B cell (primary cell): ENCODE measurements at places on chromosomes 2 and 18. TPM values are rescaled to one million over a fixed set of nuclear protein-coding genes. Genes with fewer than 3 reads are reported as not detected.

Gene ABCG8
- polyA plus RNA-seq: not detected in 2 replicates

Gene NTSR2
- not detected in 2 replicates for polyA plus RNA-seq

- no peak for DNase-seq
Observed at GRCh38 chr2:234970477-234970882, 18.7 kb downstream of the SH3BP4 start.

DNA sequence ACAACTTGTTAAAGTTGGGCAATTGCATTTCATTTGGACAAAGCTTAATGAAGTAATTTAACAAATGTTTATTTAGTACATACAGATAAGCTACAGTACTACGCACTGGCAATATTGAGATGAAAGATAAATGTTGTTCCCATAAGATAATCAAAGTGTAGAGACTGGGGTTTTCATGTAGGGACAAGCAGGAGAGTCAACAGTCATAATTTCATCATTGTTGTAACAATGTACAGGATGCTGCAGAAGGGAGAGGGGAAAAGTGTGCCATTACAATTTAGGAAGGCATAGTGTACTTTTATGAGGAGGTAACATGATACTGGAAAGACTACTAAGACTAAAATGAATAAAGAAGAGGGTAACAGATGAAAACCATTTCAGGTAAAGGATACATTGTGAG lies 441.6 kb downstream of the ERBB4 start:
- no peak for DNase-seq

DNA sequence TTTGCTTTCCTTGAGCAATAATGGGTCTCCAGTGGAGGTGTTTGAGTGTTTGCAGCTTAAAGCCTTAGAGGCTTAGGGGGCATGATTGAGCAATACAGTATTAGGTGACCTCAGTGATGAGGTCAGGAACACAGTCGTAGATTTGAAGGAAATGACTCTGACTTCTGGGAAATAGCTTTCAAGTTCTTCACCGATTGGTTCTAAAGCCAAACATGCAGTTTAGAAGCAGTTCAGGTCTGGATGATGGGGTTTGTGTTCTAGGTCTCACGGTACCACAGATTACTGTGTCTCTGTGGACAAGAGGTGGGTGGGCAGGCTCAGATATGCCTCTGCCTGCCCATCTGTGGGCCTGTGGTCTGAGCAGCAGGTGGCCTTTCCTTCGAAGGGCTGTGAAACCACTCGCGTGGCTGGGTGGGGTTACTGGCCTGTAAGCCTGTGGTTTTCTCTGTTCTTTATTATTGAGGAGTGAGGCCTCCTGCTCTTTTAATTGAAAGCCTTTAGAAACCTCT lies 7.8 kb downstream of the MTHFD2 start:
- DNase-seq: peak; percentile 69

Gene C2orf72
- not detected in 2 replicates for polyA plus RNA-seq

DNA sequence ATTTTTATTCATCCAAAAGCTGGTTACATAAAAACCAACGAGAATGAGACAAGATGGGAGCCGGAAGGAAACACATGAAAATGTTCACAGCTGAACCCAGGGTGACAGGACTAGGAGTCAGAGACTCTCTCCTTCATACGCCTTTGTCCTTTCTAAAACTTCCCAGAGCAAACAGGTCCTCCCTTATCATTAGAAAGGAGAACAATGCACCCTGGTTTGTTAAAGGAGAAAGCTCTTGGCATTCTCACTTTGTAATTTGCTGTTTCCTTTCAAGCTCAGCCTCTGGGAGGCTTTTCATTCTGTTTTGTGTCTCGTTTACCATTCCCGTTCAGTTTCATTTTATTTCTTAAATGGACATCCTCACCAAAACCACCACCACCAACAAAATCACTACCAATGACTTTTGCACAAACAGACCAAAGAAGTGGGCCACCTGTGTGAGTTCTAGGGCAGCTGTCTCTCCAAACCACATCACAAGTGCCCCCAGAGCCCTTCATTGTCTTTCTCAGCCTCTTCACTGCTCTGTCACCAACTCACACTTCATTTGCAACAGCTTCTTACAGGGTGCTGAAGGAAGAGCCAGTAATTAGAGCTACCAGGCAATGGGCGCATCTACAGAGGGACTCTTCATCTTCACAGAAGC lies 105.3 kb downstream of the HDAC4 start:
- no peak for DNase-seq

- no peak for DNase-seq
Observed at GRCh38 chr2:32755666-32756065, 127.8 kb downstream of the TTC27 start.

DNA sequence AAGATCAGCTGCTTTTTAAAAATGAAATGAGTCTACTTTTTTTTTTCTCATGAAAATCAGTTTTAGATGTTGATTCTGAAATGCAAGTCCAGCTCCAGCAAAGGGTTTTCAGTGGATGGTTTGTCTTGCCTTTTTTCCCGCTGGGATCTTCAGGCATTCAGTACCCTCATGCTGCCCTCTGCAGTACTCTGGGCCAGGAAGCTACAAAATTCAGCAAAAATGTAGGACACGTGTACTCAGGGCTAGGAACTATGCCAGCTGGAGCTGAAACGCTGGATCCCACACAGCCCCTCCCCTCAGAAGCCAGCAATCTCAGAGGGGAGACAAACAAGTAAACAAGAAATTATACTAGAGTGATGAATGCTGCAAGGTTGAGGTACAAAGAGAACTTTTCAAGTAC lies 97.3 kb downstream of the MMADHC start:
- no peak for DNase-seq

DNA sequence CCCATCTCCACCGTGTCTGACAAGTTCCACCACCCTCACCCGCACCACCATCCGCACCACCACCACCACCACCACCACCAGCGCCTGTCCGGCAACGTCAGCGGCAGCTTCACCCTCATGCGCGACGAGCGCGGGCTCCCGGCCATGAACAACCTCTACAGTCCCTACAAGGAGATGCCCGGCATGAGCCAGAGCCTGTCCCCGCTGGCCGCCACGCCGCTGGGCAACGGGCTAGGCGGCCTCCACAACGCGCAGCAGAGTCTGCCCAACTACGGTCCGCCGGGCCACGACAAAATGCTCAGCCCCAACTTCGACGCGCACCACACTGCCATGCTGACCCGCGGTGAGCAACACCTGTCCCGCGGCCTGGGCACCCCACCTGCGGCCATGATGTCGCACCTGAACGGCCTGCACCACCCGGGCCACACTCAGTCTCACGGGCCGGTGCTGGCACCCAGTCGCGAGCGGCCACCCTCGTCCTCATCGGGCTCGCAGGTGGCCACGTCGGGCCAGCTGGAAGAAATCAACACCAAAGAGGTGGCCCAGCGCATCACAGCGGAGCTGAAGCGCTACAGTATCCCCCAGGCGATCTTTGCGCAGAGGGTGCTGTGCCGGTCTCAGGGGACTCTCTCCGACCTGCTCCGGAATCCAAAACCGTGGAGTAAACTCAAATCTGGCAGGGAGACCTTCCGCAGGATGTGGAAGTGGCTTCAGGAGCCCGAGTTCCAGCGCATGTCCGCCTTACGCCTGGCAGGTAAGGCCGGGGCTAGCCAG lies 1.2 kb downstream of the ONECUT2 start:
- peak; percentile 29 for DNase-seq

DNA sequence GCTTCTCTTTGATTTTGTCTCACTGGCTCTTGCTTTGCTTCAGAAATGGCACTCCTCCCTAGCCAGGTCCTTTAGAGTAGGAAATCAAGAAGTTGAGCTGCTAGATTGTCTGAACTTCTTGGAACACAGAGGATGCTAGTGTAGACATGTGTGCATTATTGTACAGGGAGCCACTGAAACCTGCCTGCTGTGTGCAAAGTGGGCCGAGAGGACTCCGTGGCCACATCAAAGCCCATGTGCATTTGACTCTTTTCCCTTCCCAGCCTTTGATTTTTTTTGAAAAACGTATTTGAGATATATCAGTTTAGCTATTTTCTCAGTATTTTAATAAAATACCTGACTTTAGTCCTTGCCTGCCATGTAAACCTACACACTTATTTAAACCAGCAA lies 83.1 kb downstream of the TMEM247 start:
- DNase-seq: no peak

DNA sequence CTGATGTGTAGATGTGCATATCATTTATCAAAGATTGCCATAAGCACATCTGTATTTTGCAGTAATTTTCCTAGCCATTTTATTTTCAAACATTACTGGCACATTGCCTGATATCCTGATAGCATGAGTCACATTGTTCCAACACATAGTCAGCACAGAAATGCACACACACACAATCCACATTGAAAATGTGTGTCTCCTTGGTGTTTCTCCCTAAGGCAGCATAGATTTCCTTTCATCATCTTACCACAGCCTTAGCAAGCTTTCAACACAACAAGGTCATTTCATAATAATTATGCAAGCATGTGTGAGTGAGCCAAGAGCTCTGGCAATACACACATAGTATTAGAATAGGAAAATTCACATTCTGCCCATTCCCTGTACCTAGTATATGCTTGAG lies 245.4 kb upstream of the MEIS1 start:
- no peak for DNase-seq

DNA sequence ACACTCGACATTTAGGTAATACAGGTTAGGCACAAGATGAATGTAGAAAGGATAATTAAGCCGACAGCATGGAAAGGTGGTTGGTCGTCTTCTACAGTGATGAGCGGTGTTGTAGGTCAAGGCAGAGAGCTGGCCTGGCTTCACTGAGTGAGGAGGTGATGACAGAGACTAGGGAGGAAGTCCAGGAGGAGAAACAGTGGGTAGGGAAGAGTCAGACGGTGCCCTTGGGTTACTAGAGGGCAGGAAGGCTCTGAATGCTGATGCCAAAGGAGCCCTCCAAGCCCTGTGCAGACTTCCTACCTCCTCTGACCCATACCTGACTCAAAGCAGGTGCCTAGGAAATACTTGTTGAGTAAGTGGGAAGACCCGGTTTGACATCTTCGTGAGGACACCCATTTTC lies 100.8 kb downstream of the ITGB1BP1 start:
- DNase-seq: no peak

DNA sequence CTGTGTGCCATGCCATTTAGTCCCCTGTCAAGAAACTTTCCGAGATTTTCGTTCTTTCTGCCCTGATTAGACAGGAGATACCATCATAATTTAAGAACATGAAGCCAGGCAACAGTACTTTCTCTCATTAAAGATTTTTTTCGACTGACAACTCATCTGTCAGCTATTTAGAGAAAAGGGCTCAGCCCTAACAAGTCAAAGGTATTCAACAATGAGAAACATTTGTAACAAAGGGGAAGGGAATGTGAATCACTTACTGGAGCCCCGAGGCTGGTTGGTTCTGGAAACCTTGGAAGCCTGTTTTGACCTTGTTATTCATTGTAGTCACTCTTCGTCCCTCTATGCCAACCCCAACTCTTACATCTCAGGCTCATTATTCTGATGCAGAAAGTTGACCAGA lies 199.4 kb downstream of the SPP2 start:
- DNase-seq: no peak

- no peak for DNase-seq
Observed at GRCh38 chr18:70284976-70285620, 3.7 kb upstream of the SOCS6 start.

GRCh38 chr2:39120771-39121522 lies at the start of gene SOS1:
Gene SOS1, minus strand, starts transcription at chr2:39121051. Its CDS starts 629 bp downstream, at chr2:39120422.
- peak; percentile 93 for DNase-seq

GRCh38 chr2:27258051-27258450 lies 4.8 kb downstream of the SLC30A3 start:
- no peak for DNase-seq

GRCh38 chr18:6294148-6294784 lies 120.4 kb downstream of the L3MBTL4 start:
- DNase-seq: no peak

DNA sequence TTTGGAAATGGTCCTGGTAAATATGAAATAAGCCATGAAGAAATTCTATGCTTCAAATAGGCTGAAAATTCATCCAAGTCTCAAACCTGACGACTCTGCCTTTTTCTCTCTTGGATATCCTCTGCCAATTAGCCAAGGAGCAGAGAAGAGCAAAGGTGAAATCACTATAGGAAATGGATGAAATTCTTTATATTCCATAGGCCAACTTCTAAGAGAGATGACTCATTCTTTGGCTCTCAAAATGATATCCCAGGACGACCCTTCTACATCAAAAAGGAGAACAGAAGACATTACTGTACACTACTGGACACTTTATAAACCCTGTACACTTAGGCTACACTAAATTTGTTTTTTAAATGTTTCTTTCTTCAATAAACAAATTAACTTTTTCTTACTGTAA lies 22.7 kb downstream of the PDE1A start:
- DNase-seq: no peak

- no peak for DNase-seq
Observed at GRCh38 chr2:189204322-189204941, 24.9 kb upstream of the COL5A2 start.
